ENCODE measurements at places on chromosomes 2 and 18.

DNA sequence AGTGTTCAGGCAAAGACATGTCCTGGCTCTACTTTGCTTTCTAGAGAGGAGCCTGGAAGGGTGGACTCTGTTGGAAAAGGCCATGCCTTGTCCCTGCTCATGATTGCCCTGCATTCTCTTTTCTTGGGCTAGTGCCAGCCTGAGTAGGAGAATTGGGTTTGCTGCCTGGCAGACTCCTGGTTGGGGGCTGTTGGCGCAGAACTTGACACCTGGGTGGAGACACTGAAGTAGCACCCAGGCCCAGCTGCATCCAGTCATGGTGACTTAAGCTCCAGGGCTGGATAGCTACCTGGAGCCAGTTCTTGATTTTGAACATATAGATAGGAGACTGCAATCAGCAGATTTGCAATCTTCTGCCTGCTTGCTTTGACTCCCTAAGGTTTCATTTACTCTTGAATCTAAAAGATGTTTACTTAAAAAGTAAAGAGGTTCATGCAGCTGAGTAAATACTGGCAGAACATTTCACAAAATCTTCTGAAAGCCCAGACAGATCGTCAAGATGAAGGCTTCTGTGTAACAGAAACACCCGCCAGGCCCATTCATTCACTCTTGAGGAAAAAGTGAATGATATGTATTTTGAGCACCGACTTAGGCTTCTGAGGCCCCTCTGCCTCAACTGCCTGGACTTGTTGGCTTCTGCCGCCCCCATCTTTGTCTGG lies 38.0 kb upstream of the YWHAQ start:
- no peak overlapping the region for H3K27ac ChIP-seq
- no peaks in the 10 kb centered on the region for H3K4me1 ChIP-seq
- H3K36me3 ChIP-seq, result no peaks in the 10 kb centered on the region
- H3K27me3 ChIP-seq, result no peaks in the 10 kb centered on the region

- no peak overlapping the region for H3K4me3 ChIP-seq
- H3K36me3 ChIP-seq, result peaks cover 42% of the 10 kb centered on the region
- no peak for DNase-seq
- no peak overlapping the region for H3K27ac ChIP-seq
Measured at GRCh38 chr2:221435171-221435570, 136.9 kb downstream of the EPHA4 start.

DNA sequence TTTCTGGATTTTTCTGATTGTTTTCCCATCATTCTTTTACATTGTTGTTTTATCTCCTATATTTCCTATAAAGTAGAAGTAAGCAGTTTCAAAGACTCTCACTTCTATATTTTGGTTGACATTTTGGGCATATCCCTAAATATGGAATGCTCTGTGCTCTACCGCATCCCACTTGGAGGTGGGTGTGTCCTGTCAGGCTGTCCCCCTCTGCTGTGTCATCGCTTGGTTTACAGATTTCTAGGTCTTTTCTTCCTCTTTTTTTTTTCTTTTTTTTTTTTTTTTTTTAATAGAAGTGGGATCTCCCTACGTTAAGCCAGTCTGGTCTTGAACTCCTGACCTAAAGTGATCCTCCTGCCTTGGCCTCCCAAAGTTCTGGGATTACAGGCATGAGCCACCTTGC lies 13.3 kb downstream of the DGKD start:
- no peak overlapping the region for H3K27ac ChIP-seq
- no peak overlapping the region for H3K4me3 ChIP-seq
- no peaks in the 10 kb centered on the region for H3K4me1 ChIP-seq

- H3K27ac ChIP-seq, result no peak overlapping the region
- H3K27me3 ChIP-seq, result no peaks in the 10 kb centered on the region
Measured at GRCh38 chr2:241967467-241968144, 98.1 kb downstream of the RTP5 start.

All from effector memory CD4-positive, alpha-beta T cell (primary cell).